ENCODE measurements at places on chromosomes 2 and 18. TPM values are rescaled to one million over a fixed set of nuclear protein-coding genes. Genes with fewer than 3 reads are reported as not detected.

ITM2C gene
- total RNA-seq, result 28.2 TPM

NIF3L1 gene
- total RNA-seq, result 12.2 TPM

MMADHC gene
- 96.5 TPM for total RNA-seq

ZNF519 gene
- 6.0 TPM for total RNA-seq

C1QL2 gene
- total RNA-seq, result not detected

LRP2 gene
- 58.3 TPM for total RNA-seq

SPP2 gene
- total RNA-seq, result not detected

SCN3A gene
- 2.5 TPM for total RNA-seq

TUBA3E gene
- not detected for total RNA-seq

GKN2 gene
- total RNA-seq, result not detected

CRYGC gene
- not detected for total RNA-seq

NFU1 gene
- 49.9 TPM for total RNA-seq

ACOXL gene
- total RNA-seq, result 0.84 TPM

D2HGDH gene
- total RNA-seq, result 31.2 TPM

POTEC gene
- total RNA-seq, result not detected

MROH2A gene
- not detected for total RNA-seq

MC4R gene
- total RNA-seq, result not detected

GPAT2 gene
- 7.0 TPM for total RNA-seq

CPLX4 gene
- not detected for total RNA-seq

STPG4 gene
- total RNA-seq, result not detected
